ENCODE measurements at places on chromosomes 3 and 15.
A peak's percentile ranks its signal among the peaks of the same experiment; 100 is the strongest.

- no peak for DNase-seq
These were observed 205.9 kb upstream of the CDIN1 start for GRCh38 chr15:36373550-36373949.

DNA sequence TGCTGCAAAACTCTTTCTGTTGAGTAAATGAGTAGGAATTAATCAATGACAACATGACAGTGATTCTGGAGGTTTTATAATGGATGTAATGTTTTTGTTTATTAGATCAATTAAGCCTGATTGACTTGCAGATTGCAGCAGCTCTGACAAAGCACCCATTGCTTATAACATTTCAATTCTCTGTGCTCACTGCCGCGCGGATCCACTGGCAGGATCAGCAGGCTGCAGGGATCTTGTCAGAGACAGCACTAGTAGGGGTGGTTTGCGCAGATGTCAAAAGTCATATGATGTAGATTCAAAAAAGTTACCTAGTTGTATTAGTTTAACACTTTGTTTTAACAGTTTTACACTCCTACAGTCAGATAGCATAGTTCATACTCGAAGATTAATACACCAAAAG, 93.4 kb downstream of the MBNL1 start:
- no peak for DNase-seq

DNA sequence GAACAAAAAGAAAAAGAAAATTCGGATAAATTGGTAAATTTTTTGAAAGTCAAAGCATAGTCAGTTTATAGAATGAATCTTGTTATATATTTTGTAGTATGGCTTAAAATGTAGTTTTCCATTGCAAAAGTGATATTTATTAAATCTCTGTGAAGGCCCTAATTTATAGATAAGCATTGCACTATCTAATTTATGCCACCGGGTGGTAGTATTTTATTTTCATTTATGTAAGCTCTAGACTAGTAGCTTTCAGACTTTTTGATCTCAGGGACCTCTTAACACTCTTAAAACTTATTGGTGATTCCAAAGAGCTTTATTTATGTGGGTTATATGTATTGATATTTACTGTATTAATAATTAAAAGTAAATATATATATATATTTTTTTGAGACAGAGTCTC, 133.9 kb upstream of the LRRFIP2 start:
- DNase-seq, result no peak

DNA sequence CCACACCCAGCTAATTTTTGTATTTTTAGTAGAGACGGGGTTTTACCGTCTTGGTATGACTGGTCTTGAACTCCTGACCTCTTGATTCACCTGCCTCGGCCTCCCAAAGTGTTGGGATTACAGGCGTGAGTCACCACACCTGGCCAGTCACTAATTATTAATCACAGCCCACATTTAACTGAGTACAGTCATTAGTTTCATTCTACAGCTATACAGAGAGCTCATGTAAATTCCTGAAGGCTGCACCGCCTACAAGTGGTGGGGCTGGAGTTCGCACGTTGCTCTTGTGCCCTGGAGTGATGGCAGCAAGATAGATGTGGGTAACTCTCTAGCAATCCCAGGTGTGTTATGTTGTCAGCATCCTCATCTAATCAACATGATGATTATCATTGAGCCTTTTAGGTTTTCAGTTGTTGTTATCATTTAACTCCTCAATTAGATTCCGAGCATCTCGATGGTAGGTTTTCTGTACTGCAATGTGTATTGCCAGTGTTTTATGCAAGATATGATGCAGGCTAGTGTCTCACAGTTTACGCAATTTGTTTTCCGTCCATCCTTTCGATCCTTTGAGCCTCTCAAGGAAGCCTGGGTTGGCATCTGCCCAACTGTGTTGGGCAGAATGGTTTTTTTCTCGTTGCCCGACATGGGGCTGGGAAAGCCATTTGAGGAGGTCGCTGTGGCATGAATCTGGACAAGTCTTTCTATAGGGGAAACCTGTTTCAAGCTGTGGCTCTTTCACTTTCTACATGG, 216.3 kb downstream of the LPP start:
- no peak for DNase-seq

DNA sequence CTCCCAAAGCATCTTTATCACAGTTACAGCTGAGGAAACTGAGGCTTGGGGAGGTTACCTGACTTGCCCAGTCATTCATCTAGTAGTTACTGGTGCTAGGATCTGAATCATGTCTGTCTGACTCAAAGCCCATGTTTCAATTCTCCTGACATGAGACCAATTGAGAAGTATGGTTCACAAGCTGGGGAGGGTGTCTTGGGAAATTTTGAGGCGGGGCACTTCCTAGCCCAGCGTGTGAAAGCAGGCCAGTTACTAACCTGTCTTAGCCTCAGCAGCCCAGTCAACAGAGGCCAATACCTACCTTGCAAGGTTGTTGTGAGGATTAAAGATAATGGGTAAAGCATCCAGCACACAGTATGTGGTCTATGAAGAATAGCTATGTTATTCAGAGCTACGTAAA, 37.0 kb downstream of the CLDN18 start:
- no peak for DNase-seq

DNA sequence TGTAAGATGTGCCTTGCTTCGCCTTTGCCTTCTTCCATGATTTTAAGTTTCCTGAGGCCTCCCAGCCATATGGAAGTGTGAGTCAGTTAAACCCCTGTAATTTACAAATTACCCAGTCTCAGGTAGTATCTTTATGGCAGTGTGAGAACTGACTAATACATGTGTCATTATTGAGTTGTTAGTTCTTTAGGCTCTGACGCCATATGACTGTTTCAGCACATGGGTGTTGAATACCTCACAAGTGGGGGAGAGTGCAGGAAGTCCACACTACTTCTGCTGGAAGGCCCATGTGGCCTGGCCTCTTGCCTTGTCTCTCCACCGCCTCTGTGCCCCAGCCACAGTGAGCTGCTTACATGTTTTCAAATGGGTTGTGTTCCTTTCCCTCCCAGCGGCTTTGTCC, 28.5 kb downstream of the MFSD1 start:
- no peak for DNase-seq

DNA sequence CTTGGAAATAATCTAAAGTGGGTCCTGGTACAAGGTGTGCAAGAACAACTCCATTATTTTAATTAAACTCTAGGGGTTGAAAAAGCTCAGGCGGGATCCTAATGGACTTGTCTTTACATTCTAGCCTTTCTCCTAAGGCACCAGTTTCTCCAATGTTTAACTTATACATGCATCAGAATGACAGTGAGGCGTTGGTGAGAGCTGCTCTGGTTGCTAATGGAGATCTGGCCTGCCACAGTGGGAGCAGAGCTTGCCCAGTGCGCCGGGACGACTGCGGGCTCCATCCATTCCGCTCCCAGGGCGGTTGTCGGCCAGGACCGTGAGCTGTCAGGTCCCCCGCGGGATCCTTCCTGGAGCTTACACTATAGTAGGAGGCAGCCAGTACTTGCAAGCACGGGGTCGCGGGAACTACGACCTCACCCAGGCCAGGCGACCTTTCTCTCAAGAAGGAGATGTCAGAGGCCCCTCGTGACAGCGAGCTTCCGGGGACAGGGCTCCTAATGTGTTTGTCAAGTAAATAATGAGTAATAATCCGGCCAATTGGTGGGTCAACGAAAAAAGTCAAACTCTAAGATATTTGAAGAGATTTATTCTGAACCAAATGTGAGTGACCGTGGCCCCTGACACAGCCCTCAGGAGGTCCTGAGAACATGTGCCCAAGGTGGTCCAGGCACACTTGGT, 991 bp upstream of the HIGD1A start:
- peak; percentile 46 for DNase-seq

- no peak for DNase-seq
These were observed 42.3 kb downstream of the TP63 start for GRCh38 chr3:189673535-189673934.

- no peak for DNase-seq
These were observed 359.7 kb downstream of the FGF12 start for GRCh38 chr3:192367616-192368015.

- no peak for DNase-seq
These were observed 13.5 kb downstream of the CNOT10 start for GRCh38 chr3:32698506-32698905.

- no peak for DNase-seq
These were observed 315.5 kb downstream of the ZPLD1 start for GRCh38 chr3:102750322-102750721.
